ENCODE measurements at places on chromosomes 7 and 10.

- no peak for DNase-seq
These were observed 37.7 kb downstream of the RBAK start for GRCh38 chr7:5083311-5083711.

- peak; percentile 32 for DNase-seq
These were observed 700.2 kb downstream of the TYW1 start for GRCh38 chr7:67696878-67697277.

DNA sequence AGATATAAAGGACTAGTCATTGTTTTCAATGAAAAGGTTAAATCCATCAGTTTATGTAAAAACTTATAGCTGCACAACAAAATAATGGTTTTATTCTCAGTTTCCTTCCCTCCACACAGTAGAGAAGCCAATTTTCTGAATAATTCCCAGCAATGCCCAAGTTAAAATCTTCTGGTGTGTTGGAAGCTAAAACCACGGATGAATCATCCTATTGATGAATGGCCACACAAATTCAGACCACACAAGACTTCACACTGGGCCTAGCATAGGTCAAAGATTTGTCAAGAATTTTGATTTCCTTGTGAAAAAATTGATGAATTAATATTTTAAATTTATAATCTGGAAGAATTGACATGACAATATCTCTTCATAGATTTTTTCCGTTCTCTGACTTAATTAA, 617.6 kb downstream of the INHBA start:
- DNase-seq = no peak

- DNase-seq = no peak
These were observed 236.4 kb downstream of the PRPF18 start for GRCh38 chr10:13823096-13823708.

- no peak for DNase-seq
These were observed 173.8 kb upstream of the HABP2 start for GRCh38 chr10:113379091-113379490.

GRCh38 chr10:1968257-1969033, 231.1 kb upstream of the ADARB2 start:
- no peak for DNase-seq

DNA sequence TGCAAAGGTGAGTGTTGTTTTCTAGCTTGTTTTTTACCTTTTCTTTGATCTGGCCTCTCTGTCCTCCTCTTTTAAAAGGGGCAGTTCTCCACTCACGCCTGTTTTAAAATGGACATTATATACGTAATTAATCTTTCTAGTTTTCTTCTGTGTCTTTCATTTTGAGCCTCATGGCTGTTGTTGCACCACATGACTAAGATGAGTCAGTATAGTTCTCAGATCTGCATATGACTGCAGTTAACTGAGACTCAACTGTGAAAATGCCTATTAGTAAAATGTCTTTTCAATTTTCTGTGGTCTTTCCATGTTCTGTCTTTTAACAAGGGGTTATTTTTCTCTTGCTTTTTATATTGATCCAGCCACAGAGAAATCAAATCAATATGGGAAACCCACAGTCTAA, 296.1 kb downstream of the CDK14 start:
- DNase-seq = no peak

- peak; percentile 38 for DNase-seq
These were observed at the start of gene NT5C3A for GRCh38 chr7:33062023-33062781. NT5C3A (minus strand) TSS chr7:33062776; CDS start chr7:33062705, 71 bp downstream.
